ENCODE measurements at places on chromosomes 7 and 10.
A peak's percentile ranks its signal among the peaks of the same experiment; 100 is the strongest.

- peaks cover 56% of the 10 kb centered on the region for H3K27me3 ChIP-seq
- peaks cover 4% of the 10 kb centered on the region for H3K4me1 ChIP-seq
- H3K27ac ChIP-seq = no peak overlapping the region
- no peak for DNase-seq
- no peak overlapping the region for H3K4me3 ChIP-seq
Measured at GRCh38 chr7:128913870-128914565, 3.5 kb upstream of the KCP start.

DNA sequence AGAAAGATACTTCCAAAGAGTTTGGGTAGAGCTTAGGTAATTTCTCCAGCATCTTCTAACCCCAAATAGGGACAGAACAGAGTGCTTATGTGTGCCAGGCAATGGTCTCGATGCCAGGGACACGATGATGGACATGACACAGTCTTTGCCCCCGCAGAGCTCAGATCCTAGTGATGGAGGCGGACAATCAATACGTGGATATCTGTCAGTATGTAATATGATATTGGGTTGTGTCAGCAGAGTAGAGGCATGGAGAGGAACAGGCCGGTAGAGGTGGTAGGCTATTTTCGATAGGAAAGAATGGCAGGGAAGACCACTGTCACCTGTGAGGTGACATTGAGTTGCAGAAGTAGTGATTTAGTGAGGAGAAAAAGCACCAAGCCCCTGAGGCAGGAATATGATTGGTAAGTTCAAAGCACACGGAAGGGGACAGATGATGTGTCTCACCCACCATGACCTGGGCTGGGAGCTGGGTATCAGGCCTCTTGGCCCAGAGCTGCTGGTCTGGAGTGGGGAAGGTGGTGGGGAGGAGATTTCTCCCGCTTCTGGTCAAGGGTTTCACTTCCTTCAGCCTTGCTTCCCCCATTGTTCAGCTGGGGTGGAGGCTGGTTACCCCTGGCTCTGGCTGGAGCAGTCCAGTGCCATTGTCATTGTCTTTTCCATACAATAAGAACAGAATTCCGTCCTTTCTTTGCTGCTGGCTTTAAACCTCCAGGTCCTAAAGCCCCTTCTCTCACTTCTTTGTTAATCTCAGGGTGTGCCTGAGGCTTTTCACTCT lies 36.0 kb upstream of the SRGN start:
- no peak for DNase-seq
- H3K27ac ChIP-seq = peak overlapping the region; percentile 70
- no peak overlapping the region for H3K4me3 ChIP-seq
- no peaks in the 10 kb centered on the region for H3K27me3 ChIP-seq

GRCh38 chr7:51311166-51311565 lies 5.4 kb downstream of the COBL start:
- H3K4me1 ChIP-seq = no peaks in the 10 kb centered on the region
- no peak overlapping the region for H3K27ac ChIP-seq
- no peaks in the 10 kb centered on the region for H3K36me3 ChIP-seq
- H3K27me3 ChIP-seq = peaks cover 31% of the 10 kb centered on the region

DNA sequence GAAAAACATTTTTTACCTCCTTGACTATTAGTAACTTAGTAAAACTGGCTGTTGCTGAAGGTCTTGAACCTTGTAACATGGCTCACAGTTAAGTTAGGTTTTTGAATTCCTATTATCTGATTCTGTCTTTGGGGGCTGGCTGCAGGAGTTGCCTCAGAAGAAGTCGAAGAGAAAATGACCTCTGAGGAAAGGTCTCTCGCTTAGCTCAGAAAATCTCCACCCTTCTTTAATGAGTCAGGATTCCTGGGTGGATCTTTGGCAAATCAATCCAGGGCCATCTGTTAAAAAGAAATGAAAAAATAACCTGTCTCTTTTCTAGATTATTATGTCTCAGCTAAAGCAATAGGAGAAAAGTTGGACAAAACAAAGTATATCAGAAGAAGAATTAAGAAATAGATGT lies 267.8 kb upstream of the SEMA3C start:
- H3K4me1 ChIP-seq = no peaks in the 10 kb centered on the region
- no peaks in the 10 kb centered on the region for H3K36me3 ChIP-seq
- no peak for DNase-seq
- H3K27me3 ChIP-seq = no peaks in the 10 kb centered on the region
- H3K4me3 ChIP-seq = no peak overlapping the region

- DNase-seq = no peak
- H3K27me3 ChIP-seq = no peaks in the 10 kb centered on the region
- no peaks in the 10 kb centered on the region for H3K4me1 ChIP-seq
- no peaks in the 10 kb centered on the region for H3K36me3 ChIP-seq
- no peak overlapping the region for H3K4me3 ChIP-seq
Measured at GRCh38 chr10:58644311-58644710, 131.6 kb downstream of the BICC1 start.
